Adipocyte (in vitro differentiated cells): ENCODE measurements at places on chromosomes 6 and 20.

- no peak for DNase-seq
Measured at GRCh38 chr6:73394577-73395354, at the start of gene DDX43. DDX43 (plus strand) TSS chr6:73394828; CDS start chr6:73394906, 78 bp downstream.

DNA sequence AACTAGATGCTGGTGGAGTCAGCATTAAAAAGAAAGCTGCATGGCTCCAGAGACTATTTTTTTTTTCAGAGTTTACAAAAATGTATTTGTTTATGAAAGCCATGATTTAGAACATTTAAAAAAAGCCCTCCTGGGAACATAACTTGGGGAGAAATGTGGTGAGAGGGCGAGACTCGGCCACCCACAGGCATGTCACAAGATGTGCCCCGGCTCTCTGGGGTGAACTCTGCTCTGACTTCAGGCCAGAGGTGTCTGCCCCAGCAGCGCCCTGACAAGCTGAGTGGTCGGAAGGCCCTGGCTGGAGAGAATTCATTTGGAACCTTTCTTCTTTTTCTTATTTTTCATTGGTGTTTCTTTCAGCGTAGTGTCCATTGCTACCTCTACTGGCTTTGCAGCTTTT, 21.7 kb upstream of the RFPL4B start:
- DNase-seq = no peak

DNA sequence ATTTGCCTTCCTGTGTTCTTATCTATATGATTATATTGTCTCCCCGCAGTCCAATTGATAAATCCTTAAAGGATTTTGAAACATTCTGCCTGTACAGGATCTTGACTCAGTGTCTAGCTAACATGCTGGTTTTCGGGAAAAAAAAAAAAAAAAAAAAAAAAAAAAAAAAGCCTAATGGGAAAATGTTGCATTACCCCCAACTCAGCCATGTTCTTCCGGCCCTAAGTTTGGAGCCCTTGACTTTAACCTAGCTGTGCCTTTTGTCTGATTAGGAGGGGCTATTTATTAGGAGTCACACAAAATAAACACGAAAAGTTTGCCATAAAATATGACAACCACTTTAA, 244.4 kb upstream of the TCF21 start:
- no peak for DNase-seq

DNA sequence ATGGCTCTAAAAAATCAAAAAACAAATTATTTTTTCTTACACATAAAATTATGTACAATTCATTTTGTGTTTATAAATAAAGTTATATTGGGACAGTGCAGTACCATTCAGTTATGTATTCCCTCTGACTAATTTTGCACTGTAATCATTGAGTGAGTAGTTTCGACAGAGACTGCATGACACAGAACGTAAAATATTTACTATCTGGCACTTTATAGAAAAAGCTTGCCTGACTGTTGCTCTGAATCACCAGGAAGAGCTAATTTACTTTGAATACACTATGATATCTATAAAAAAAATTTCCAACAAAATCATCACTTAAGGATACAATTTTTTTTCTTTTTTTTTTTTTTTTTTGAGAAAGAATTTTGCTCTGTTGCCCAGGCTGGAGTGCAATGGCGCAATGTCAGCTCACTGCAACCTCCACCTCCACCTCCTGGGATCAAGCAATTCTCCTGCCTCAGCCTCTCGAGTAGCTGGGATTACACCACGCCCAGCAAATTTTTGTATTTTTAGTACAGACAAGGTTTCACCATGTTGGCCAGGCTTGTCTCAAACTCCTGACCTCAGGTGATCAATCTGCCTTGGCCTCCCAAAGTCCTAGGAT, 11.0 kb upstream of the KHDC1L start:
- DNase-seq = peak; percentile 84

DNA sequence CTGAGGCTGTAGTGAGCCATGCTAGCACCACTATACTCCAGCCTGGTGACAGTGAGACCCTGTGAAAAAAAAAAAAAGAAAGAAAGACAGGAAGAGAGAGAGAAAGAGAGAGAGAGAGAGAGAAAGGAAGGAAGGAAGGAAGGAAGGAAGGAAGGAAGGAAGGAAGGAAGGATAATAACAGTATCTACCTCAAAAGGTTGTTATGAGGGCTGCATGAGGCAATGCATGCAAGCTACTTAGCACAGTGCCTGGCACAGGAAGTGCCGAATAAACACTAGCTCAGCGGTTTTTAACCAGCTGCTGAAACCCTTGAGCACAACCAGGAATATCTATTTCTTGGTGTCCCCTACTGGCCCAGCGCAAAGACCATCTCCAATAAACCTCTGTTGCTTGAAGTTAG, 62.3 kb upstream of the TBC1D7 start:
- no peak for DNase-seq

DNA sequence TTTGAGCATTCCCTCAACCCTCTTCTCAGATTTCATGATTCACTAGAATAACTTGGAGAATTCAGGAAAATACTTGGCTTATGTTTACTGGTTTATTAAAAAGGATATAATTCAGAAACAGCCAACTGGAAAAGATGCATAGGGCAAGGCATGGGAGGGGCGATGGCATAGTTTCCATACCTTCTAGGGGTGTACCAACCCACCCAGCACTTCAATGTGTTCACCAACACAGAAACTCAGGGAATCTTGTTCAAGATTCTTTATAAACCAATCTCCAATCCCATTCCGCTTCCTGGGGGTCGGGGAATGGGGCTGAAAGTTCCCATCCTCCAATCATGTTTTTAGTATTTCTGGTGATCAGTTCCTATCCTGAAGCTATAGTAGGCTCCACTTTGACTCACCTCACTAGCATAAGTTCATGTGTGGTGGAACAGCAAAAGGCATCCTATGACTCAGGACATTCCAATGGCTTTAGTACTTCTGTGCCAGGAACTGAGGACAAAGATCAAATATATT, 164.4 kb downstream of the SIM1 start:
- peak; percentile 82 for DNase-seq

- DNase-seq = peak; percentile 75
Measured at GRCh38 chr6:35052694-35053565, 88.2 kb downstream of the TCP11 start.

GRCh38 chr6:46850792-46851191, 57.6 kb downstream of the MEP1A start:
- no peak for DNase-seq

DNA sequence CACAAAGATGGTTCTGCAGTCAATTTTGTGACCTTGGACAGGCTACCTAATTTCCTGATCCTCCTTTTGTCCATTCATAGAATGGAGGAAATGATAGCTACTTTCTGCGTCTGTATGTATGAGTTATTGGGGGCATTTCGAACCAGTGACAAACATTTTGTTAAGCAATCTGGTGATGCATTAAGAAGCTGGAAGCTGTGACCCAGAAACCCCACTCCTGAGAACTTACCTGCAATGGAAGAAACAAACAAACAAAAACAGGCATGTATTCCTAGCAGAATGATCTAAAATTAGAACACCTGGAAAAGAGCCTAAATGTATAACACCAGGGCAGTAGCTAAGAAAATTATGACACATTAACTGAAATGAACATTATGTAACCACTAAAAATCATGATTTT, 33.4 kb upstream of the PRND start:
- no peak for DNase-seq

DNA sequence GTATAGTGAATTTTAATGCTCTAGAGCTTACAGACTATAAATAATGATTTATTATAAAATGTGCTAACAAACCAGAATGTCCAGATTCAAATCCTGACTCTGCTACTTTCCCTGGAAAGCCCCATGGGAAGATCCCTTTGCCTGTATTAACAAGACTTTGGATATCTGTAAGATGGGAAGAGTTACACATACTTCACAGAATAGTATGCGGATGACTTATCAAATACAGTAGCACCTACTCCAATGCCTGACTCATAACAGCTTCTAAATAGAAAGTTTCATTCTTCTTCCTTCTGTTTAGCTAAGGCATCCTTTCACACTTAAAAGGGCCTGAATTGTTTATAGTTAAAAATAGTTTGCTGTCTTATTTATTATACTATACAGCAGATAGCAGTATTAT, 166.3 kb downstream of the KCNQ5 start:
- peak; percentile 58 for DNase-seq

DNA sequence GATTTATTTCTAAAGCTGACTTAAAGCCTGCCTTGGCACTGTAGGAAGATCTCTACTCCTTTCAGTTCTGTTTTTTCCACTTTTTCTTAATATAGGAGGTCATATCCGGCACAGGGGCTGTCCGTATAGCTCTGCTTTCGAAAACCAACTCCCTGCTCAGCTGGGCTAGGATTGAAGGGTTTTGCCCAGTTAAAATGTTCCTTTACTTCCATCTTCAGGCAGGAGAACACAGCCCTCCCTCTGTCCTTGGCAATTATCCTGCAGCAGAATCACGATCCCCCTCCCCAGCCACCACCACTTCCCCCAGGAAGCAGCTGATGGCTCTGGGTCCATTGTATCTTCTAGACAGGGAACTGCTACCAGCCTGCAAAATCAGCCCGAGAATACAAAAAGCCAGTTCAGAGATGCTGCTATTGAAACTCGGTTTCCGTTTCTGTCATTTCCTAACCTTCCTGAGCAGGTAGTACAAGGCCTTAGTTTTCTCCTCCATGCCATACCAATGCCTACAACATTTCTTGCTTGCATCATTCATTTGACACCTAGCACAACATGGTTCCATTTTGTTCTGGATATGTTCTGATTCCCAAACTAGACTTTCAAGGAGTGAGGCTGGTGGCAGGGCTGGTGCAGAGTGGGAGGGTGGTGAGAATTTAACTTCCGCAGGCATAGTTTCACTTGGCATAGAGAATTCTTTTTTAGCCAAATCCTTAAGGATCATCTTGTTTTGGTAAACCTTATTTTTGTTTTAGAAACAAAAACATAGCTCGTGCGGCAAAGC, 53.9 kb downstream of the FAM50B start:
- no peak for DNase-seq

GRCh38 chr6:15544321-15544900, 118.4 kb downstream of the DTNBP1 start:
- no peak for DNase-seq

GRCh38 chr20:46399401-46399800, 7.0 kb downstream of the ELMO2 start:
- no peak for DNase-seq

GRCh38 chr6:36962874-36963273, 8.3 kb downstream of the PI16 start:
- peak; percentile 39 for DNase-seq

DNA sequence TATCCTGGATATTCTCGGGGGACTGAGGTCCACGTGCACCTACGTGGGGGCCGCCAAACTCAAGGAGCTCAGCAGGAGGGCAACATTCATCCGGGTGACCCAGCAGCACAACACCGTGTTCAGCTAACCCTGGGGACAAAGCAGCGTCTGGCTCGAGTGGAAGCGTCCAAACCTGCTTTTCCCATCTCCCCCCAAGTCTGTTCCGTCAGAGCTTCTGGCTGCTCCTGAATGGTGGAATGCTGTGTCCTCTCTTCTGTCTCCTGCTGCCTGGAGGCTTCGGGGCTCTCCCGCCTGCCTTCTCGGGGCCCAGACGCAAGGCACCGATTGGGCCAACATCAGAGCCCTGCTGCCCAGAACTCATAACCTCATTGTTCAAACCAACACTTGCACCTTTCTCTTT, 56.7 kb downstream of the GMPR start:
- DNase-seq = no peak

- DNase-seq = no peak
Measured at GRCh38 chr20:474581-474980, 12.2 kb upstream of the TBC1D20 start.

GRCh38 chr6:22954749-22955385, 385.5 kb downstream of the HDGFL1 start:
- peak; percentile 58 for DNase-seq

DNA sequence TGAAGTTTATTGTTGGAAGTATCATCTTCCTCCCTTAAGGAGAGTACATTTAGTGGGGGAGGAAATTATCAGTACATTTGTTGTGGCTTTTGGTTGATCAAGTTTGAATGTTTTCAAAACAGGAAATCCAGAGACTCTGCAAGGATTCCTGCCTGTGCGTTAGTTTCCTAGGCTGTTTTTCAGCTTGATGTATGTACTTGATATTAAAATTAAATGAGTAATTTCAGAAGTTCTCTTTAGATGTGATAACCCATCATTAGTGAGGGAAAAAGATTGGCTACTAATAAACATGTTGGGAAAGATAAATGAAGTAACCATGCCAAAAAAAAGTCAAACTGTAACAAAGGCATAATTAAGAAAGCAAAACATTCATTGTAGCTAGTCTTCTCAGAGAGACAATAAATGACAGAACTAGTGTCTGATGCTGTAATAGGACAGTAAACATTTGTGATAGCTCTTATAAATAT, 88.0 kb upstream of the TULP1 start:
- DNase-seq = peak; percentile 16

GRCh38 chr6:105372849-105373182, 30.1 kb downstream of the PREP start:
- DNase-seq = no peak

GRCh38 chr20:63698739-63699465, 2.5 kb downstream of the TNFRSF6B start:
- DNase-seq = peak; percentile 81

GRCh38 chr6:13289789-13290318, 38.5 kb downstream of the TBC1D7 start:
- DNase-seq = no peak

- DNase-seq = no peak
Measured at GRCh38 chr6:44956396-44956795, 371.7 kb upstream of the RUNX2 start.

- no peak for DNase-seq
Measured at GRCh38 chr20:50296450-50297375, 106.1 kb downstream of the CEBPB start.

GRCh38 chr20:49103647-49104364, 57.7 kb downstream of the CSE1L start:
- DNase-seq = no peak

GRCh38 chr6:118103381-118104146, 196.5 kb downstream of the SLC35F1 start:
- no peak for DNase-seq

- no peak for DNase-seq
Measured at GRCh38 chr6:6712449-6713403, 124.2 kb downstream of the LY86 start.

DNA sequence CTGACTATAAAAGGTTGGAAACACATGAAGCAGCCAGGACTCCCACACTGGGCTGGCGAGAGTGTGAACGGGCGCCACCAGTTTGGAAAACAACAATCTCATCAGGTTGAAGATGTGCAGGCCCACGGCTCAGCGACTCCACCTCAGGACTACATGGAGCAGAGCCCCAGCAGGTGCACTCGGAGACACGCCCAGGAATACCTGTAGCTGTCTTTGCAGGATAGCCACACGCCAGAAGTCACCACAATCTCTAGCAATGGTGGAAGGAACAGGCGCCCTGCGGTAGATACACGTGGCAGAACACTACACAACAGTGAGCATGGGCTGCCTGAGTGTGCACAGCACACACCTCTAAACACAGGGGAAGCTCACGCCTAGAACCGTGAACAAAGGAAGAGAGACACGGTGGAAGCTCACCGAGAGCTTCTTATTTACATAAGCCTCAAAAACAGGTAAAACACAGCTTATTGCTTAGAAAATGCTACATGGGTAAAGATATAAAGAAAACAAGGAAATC, 28.7 kb upstream of the RPS6KA2 start:
- no peak for DNase-seq

- DNase-seq = no peak
Measured at GRCh38 chr6:148760258-148760534, 13.4 kb downstream of the UST start.

GRCh38 chr6:69609836-69610472, 186.9 kb downstream of the LMBRD1 start:
- DNase-seq = no peak
